Esophagus squamous epithelium (tissue), 5 donors: ENCODE measurements at places on chromosomes 4 and X. TPM values are rescaled to one million over a fixed set of nuclear protein-coding genes. Genes with fewer than 3 reads are reported as not detected.

DNA sequence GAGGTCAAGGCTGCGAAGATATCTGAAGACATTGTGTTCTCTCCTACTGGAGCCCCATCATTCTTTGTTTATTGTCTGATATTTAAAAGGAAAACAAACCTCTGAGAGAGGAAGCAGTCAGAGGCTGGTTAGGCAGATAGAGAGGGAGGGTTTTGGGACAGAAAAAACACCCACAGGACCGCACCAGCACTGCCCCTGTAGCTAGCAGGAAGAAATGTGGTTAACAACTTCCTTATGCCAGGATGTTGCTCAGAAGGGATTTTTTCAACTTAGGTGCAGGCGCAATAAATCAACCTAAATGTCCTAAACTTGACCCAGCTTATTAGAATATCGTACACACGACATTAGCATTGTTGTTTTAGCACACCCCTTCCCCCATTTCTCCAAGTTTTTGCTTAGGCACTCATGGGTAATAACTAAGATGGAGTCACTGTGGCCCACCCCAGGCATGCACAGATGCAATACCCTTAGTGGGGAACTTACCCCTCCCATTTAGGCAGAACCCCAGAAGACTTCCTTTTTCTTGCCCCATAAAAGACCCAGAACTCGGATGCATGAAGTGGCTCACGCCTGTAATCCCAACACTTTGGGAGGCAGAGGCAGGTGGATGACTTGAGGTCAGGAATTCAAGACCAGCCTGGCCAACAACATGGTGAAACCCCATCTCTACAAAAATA lies 2.8 kb upstream of the ZNF718 start:
- H3K4me3 ChIP-seq, result no peak overlapping the region
- DNase-seq, result no peak
- no peak overlapping the region for H3K27ac ChIP-seq
- no peaks in the 10 kb centered on the region for H3K27me3 ChIP-seq
- H3K36me3 ChIP-seq, result no peaks in the 10 kb centered on the region

GRCh38 chr4:165403048-165403447 lies 24.2 kb downstream of the CPE start:
- no peak overlapping the region for H3K4me3 ChIP-seq
- no peaks in the 10 kb centered on the region for H3K27me3 ChIP-seq
- no peak for DNase-seq
- H3K36me3 ChIP-seq, result no peaks in the 10 kb centered on the region
- H3K27ac ChIP-seq, result no peak overlapping the region
- H3K4me1 ChIP-seq, result no peaks in the 10 kb centered on the region

DNA sequence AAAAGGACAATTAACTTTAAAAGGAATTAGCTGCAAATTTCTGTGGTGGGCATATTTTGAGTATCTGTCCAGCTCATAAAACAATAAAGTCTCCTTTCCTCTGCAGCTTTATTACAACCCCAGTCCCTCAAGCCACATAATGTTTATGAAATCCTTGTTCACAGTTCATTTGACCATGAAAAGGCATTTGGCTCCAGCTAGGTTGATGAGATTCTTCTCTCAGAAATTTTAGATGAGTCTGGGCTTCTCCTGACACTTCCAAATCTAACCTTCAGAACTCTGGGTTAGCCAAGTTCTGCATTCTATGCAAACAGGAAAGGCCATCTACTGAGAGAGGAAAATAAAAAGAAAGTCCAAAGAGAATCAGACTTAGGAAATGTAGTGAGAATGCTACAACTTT lies 156.8 kb downstream of the GRXCR1 start:
- H3K27me3 ChIP-seq, result no peaks in the 10 kb centered on the region
- H3K27ac ChIP-seq, result no peak overlapping the region
- DNase-seq, result no peak
- no peaks in the 10 kb centered on the region for H3K4me1 ChIP-seq

DNA sequence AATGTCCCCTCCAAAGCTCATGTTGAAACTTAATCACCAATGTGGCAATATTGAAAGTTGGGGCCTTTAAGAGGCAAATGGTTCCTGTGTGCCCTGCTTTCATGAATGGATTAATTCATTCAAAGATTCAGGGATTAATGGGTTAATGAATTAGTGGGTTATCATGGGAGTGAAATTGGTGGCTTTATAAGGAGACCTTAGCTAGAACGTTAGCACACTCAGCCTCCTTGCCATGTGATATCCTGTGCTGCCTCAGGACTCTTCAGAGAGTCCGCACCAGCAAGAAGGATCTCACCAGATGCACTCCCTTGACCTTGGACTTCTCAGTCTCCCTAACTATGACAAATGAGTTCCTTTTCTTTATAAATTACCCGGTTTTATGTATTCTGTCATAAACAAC lies 2.6 kb upstream of the WDR19 start:
- H3K27ac ChIP-seq, result no peak overlapping the region
- no peak overlapping the region for H3K4me3 ChIP-seq
- peaks cover 18% of the 10 kb centered on the region for H3K4me1 ChIP-seq
- no peaks in the 10 kb centered on the region for H3K36me3 ChIP-seq
- H3K27me3 ChIP-seq, result no peaks in the 10 kb centered on the region
- no peak for DNase-seq

DNA sequence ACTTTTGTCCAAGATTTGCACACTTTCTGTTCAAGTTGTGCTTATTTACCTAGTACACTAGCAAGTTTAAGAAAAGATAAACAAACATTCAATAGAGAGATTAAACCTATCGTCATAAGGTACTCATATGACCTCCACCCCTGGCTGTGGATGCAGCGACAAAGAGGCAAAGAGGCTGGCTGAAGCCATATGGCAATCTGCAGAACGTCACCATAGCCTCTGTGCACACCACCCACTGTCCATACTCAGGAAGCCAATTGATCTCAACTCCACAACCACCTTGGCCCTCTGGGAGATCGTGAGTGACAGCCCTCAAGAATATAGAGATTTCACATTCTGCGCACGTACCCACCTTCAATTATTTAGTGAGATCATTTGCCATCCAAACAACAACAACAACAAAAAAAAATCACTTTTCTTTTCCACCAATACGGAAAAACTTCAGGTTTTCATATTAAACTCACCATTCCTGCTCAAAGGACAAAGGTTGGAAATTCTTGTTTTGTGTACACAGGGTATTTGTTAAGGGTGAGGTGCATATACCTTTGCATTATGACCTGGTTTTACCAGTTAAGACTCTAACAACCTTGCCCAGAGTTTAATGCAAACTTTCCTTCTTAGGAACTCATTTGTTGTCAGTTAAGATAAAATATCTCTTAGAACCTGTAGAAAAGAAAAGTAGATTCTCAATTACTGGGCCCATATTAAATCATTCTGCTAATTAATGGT lies 243.0 kb upstream of the FSTL5 start:
- H3K4me3 ChIP-seq, result no peak overlapping the region
- H3K4me1 ChIP-seq, result no peaks in the 10 kb centered on the region
- no peak for DNase-seq
- H3K36me3 ChIP-seq, result no peaks in the 10 kb centered on the region

DNA sequence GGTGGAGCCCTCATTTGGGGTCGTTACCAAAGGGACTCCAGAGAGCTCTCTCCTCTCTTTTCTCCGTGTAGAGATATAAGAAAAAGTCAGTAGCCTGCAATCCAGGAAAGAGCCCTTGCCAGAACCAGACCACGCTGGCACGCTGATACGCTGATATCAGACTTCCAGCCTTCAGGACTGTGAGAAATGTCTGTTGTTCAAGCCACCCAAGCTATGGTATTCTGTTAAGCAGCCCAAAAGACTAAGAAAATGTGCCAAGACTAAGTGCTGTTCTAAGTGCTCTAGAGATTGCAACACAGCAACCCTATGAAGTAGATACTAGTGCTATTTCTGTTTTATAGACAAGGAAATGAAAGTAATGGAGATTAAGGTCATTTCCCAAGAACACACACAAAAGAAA lies 205.7 kb downstream of the CAMK2D start:
- DNase-seq, result no peak
- no peaks in the 10 kb centered on the region for H3K36me3 ChIP-seq
- H3K4me1 ChIP-seq, result peaks cover 12% of the 10 kb centered on the region
- H3K27ac ChIP-seq, result peak overlapping the region; percentile 64

- no peak for DNase-seq
- H3K4me3 ChIP-seq, result peak overlapping the region; percentile 33
- H3K36me3 ChIP-seq, result no peaks in the 10 kb centered on the region
- peak overlapping the region; percentile 62 for H3K27ac ChIP-seq
- H3K4me1 ChIP-seq, result peaks cover 6% of the 10 kb centered on the region
These were observed 49.1 kb upstream of the FBXW7 start for GRCh38 chr4:152585023-152585441.

- H3K27me3 ChIP-seq, result no peaks in the 10 kb centered on the region
- H3K27ac ChIP-seq, result no peak overlapping the region
- no peaks in the 10 kb centered on the region for H3K36me3 ChIP-seq
- DNase-seq, result no peak
- no peaks in the 10 kb centered on the region for H3K4me1 ChIP-seq
These were observed 121.0 kb downstream of the SORCS2 start for GRCh38 chr4:7313347-7313811.

Gene CXCL5
- 0.23 TPM for total RNA-seq

Gene PASD1
- not detected for total RNA-seq

Gene ESX1
- total RNA-seq, result not detected

Gene LIMCH1
- 19.1 TPM for total RNA-seq
